Activated CD4-positive, alpha-beta T cell treated with anti-CD3 and anti-CD28 coated beads for 36 hours (primary cell): ENCODE measurements at places on chromosomes 16 and 17. TPM values are rescaled to one million over a fixed set of nuclear protein-coding genes. Genes with fewer than 3 reads are reported as not detected.

GRCh38 chr16:19114359-19115147 is 789 bp downstream of the ITPRIPL2 start:
- peak; percentile 33 for DNase-seq

GRCh38 chr17:31373150-31374093 is 18.1 kb upstream of the RAB11FIP4 start:
- DNase-seq = peak; percentile 27

- no peak for DNase-seq
These were observed 138.9 kb downstream of the GSG1L start for GRCh38 chr16:27924411-27925118.

Gene USP6
- total RNA-seq = 0.07 TPM

- DNase-seq = no peak
These were observed 13.3 kb upstream of the CNEP1R1 start for GRCh38 chr16:50011707-50012106.

GRCh38 chr16:81804134-81804610 is 25.1 kb downstream of the PLCG2 start:
- DNase-seq = no peak
